ENCODE measurements at places on chromosomes 12 and 14.

DNA sequence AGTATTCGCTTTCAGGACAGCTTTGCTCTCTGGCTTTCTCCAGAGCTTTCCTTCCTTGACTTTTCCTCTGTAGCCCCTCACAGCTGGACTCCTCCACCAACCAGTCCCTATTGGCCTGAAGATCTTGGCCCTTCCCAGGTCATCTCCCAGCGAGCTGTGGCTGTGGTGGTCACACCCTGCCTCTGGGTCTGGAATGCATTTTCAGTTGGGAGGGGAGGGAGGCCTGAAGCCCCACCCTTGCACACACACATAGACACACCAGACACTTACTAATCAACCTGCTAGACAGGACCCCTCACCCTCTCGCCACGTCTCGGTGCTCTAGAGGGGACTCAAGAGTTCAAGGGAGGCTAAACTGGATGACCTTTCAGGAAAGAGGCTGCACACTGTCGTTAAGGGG lies 13.9 kb downstream of the JDP2 start:
- DNase-seq = no peak

DNA sequence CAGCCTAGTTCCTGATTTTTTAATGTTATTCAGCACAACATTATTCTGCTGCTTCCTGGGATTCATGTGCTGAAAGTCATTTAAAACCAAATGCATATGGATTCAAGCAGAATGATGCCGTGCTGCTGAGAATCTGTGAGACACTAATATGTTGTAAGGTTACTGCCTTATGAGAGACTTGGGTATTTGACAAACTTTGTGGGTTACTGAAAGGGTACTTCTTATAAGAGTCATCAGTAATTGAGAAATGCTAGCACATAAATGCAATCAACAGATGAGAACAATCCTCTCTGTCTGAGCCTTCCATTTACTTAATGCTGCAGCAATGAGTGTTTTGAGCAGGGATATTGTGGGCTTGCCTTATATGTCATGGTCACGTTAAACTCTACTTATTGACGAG lies 175.7 kb downstream of the NPAS3 start:
- no peak for DNase-seq

DNA sequence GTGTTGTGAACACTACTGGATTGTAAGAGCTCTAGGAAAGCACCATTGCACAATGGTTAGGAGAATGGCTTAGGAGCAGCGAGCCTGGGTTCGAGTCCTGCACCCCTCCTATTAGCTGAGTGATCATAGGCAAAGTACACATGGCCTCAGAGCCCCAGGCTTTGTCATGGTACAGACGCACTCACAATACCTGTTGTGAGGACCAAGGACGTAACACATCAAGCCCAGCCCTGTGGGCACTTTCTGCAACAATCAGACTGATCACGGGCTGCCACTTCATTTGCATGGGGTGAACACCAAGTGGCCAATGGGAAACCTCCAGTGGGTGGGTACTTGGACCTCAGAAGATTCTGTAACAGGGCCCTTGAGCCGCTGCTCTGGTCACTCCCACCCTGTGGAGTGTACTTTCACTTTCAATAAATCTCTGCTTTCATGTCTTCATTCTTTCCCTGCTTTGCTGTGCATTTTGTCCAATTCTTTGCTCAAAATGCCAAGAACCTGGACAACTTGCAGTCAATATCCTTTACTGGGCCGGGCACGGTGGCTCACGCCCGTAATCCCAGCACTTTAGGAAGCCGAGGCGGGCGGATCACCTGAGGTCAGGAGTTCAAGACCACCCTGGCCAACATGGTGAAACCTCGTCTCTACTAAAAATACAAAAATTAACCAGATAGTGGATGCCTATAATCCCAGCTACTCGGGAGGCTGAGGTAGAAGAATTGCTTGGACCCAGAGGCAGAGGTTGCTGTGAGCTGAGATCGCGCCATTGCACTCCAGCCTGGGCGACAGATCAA lies 28.2 kb downstream of the GLRX5 start:
- DNase-seq = no peak

GRCh38 chr12:90520002-90520734 lies 434.8 kb downstream of the CCER1 start:
- DNase-seq = no peak

GRCh38 chr14:104610749-104611310 lies 6.3 kb upstream of the TMEM179 start:
- DNase-seq = no peak

DNA sequence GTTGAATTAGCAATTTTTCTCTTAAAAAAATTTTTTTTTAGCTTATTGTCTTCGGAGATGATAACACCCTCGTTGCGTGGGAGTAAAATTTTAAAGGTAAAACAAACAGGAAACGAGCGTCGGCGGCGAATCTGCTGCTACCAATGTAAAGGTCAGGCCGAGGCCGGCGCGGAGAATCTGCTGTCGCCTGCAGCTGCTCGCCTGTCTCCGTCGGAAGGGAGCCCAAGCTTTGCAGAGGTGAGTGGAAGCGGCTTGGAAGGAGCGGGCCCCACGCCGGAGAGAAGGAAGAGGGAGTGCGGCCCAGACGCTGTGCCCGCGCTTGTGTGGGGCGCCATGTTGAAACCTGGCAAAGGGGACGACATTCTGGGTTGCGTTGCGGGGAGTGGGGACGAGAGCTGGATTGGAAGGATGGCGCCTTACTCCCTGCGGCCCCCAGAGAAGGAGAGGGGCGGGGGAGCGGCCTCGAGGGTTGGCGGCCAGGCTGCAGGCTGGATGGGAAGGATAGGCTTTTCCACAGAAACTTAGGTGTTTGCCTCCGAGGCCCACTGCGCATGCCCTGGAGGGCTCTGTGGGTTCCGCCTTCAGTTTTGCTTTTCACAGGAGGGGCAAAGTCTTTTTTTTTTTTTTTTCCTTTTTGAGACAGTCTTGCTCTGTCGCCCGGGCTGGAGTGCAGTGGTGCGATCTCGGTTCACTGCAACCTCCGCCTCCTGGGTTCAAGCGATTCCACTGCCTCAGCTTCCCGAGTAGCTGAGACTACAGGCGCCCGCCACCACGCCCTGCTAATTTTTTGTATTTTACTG lies at the start of gene SNRNP35:
Gene SNRNP35, plus strand, starts transcription at position 160 of the 800 bp plus-strand sequence. CDS start 7,402 bp downstream, outside the sequence.
- DNase-seq = no peak

GRCh38 chr12:50824914-50825313 lies 17.8 kb upstream of the TMPRSS12 start:
- no peak for DNase-seq

DNA sequence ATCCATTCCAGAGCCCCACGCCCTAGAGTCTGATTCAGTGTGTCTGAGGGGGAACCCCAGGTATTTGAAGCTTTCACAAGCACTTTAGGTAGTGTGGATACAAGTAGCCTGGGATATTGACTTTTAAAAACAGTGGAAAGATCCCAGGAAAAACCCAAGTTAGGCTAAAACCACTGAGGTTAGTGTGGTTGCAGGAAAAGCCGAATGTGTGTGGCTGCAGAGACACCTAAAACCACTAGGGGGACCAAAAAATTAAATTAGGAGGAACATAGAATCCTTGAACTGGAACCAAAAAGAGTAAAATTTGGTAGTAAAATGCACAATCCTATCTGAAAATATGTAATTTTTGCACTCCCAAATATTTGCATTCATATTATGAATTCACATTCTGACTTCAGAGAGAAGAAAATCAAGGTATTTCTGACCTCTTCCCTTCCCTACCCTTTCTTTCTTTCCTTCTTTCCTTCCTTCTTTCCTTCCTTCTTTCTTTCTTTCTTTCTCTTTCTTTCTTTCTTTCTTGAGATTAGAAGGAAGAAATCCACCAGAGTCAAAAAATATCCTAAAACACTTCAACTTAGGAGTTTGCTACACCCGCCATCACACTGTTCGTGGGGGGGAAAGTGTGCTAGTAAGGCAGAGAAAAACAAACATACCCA lies 37.8 kb downstream of the SLCO1A2 start:
- DNase-seq = no peak

- DNase-seq = no peak
Observed at GRCh38 chr14:34461334-34462131, 507 bp downstream of the SPTSSA start.

DNA sequence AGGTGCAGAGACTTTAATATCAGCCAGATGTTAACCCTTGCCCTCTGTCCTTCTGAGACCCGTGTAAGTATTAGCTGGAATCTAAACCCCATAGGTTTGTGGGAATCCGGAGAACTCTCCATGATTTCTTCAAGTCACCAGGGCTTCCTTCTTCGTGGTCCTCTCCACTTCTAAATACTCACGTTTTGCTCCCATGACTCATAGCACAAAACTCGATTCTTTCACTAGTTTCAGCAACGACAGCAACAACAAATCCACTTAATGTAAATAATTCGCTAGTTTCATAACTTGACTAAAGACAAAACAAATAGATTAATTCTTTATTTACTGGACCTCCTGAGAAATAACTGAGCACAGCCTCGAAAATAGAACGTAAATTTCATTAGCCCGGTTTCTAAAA lies 4.4 kb upstream of the CLEC2A start:
- DNase-seq = no peak

GRCh38 chr12:43482311-43483085 lies 69.5 kb downstream of the ADAMTS20 start:
- no peak for DNase-seq

- DNase-seq = no peak
Observed at GRCh38 chr14:32186248-32186647, 15.6 kb upstream of the RNU6-7 start.

DNA sequence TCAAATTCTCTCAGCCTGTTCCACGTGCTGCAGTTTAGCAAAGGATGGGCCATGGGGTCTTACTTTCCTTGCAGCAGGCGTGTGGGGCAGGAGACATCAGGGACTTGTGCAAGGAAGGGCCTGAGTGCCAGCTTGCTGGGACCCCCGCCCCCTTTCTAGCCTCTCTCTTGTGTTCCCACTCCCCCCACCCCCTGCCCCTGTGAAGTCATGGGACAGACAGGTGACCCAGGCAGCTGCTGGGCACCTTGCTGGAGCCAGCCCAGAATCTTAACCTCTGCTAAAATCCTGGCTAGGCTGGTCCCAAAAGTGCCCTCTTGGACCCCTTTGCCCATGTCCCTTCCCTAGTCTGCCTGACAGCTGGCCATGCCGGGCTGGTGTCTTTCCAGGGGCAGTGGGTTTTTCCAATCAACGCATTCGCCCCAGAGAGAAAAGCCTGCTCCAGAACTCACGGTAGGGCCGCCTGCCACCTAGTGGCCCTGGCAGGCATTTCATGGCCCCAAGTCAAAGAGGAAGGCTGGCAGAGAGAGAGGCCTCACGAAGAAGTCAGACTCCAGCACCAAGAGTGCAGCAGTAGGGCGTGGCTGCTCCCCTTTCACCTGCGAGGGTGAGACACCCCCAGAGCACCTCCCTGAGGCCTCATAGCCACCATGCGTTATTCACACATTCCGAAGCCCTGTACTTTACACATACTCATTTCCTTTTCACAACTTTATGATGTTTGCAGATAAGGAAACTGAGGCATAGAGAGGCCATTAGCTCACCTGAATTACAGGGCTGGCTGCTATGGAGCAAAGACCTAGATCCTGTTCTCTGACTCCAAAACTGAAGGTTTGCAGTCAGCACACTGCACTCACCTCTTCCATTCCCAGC lies 67.4 kb downstream of the LGMN start:
- no peak for DNase-seq

DNA sequence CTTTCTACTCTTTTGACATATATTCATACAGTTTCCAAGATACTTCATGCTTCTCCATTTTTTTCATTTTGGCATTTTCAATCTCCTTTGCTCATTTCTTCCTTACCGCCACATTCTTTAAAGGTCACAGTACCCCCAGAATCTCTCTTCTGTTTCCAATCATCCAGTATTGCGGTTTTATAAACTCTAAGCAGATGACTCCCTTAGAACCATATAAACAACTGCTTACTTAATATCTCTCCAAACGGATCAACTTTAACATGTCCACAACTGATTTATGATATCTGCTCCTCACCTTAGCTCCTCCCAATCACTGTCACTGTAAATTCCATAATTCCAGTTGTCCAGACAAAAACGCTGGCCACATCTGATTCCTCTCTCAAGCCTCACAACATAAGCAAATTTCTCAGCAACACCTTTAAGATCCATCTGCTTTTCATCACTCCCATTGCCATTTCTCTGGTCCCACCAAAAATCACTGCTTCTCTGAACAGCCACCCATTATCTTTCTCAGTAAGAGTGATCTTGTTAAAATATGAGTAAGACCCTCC lies 49.6 kb downstream of the HNRNPC start:
- DNase-seq = no peak

DNA sequence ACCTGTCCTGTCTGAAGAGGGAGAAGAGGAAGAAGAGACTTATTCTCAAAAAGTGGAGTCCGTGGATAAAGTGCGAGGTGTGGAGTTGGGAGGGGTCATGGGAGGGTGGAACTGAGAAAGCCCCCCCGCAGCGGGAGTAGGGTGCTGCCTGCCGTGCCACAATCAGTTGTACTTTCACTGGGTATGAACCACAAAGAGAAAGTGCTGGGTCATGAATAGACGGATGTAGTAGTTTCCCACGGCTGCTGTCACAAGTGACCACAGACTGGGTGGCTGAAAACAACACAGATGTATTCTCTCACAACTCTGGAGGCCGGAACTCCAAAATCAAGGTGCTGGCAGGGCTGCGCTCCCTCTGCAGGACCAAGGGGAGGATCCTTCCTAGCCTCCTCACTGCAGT lies 5.5 kb downstream of the DNAH10 start:
- no peak for DNase-seq

GRCh38 chr12:51028126-51028812 lies 2.1 kb upstream of the SLC11A2 start:
- DNase-seq = no peak

GRCh38 chr12:65902500-65902899 lies 78.2 kb downstream of the HMGA2 start:
- no peak for DNase-seq

GRCh38 chr12:107612508-107612907 lies 73.1 kb upstream of the PWP1 start:
- DNase-seq = no peak

GRCh38 chr12:69321351-69321750 lies 26.8 kb upstream of the LYZ start:
- DNase-seq = no peak

DNA sequence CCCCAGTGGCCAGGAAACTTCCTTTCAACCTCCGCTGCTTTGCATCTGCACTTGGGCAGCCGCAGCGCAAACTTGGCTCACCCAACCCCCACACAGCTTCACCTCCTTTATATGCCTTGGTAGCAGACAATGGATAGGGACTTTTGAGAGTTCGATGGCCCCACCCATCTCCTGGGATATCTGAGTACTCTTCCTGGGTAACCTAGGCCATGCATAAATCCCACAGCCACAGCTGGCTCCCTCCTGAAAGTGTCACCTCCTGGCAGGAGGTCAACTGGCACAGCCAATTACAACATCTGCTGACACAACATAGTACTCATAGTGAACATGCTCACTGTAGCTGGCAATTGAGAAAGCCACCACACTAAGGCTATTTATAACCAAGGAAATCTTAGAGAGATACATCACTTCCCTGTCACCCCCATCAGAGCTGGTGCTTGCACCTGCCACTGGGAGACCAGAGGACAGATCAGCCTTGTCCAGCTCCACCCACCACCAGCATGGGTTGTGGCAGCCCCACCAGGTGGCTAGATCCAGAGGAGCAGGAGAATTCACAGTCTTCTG lies 410.0 kb downstream of the SYT1 start:
- DNase-seq = no peak

- no peak for DNase-seq
Observed at GRCh38 chr14:36505181-36505815, 14.7 kb downstream of the NKX2-1 start.

- DNase-seq = no peak
Observed at GRCh38 chr12:132558861-132559623, 51.3 kb downstream of the LRCOL1 start.

- DNase-seq = no peak
Observed at GRCh38 chr12:65045269-65045668, 75.8 kb downstream of the WIF1 start.
